M059J (cell line): ENCODE measurements at places on chromosomes 12 and 14.

DNA sequence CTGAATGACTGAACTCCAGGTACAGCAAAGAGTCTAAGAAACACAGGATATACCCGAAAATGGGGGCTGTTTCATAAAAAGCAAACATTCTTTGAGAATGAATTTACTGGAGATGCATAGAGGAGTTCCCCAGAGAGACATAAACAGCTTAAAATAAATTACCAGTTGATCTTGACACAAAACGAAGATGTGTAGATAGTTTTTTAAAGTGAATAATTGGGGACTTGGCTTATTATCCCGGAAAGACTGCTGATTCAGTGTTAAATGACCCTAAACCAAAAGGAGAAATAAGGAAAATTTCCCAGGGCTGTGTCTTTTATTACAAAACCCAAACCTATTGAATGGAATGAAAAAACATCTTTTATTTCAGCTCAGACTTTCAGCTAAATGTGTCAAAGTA, 1052.8 kb upstream of the TMEM132C start:
- no peak for DNase-seq

- DNase-seq, result no peak
Measured at GRCh38 chr14:22152903-22153302, 436.1 kb downstream of the DAD1 start.

GRCh38 chr12:98582093-98582492, 11.4 kb upstream of the SLC25A3 start:
- peak; percentile 75 for DNase-seq

DNA sequence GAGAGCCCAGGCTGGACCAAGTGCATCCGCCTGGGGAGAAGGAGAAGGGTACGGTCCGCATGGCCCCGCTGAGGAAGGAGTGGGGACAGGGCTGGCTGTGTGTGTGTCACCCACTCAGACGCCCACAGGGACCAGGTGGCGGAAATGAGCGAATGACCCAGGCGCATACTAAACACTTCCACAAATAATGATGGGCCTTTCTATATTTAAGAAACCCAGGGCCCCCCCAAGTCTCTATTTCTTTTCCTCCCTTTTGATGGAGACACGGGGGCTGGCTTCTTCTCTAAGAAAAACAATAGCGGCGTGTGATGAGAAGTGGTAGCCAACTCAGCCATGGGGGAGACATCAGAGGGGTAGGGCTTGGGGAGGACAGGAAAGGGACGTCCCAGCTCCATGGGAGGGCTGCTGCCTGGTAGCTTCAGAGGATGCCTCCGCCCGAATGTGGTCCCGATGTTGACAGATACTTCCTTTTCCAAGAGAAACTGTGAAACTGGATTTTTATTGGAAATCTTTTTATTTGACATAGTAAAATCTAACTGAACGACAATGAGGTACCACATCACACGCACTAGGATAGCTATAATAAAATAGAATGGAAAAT, 6.3 kb upstream of the MAP1LC3B2 start:
- DNase-seq, result no peak

DNA sequence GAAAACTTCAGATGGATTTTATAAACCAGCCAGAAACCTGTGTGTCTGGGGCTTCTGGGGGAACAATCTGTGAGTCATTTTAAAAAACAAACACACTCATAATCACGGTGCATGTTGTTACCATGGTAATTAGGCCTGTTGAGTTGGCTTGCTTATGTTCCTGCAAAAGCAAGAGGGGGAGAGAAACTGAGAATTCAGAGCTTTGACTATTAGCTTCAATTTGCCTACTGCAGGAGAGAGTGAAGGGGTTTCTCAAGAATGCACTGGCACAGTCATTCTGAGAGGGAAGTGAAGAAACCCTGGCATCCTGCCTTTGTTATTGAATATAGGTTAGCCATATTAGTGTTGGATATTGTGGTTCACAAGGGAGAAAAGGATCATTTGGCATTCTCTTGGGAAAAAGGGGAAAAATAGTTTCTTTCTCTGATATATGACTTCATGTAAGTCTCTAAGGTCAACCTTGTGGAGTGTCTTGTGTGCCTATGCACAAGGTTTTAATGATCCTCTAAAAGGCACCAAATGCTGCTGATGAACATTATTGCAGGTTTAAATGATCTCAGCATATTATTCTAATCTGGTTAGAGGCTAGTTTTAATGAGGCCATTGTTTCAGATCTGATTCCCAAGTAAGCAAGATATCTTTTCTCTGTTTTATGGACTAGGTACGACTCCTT, 12.9 kb downstream of the GNG2 start:
- DNase-seq, result peak; percentile 98

DNA sequence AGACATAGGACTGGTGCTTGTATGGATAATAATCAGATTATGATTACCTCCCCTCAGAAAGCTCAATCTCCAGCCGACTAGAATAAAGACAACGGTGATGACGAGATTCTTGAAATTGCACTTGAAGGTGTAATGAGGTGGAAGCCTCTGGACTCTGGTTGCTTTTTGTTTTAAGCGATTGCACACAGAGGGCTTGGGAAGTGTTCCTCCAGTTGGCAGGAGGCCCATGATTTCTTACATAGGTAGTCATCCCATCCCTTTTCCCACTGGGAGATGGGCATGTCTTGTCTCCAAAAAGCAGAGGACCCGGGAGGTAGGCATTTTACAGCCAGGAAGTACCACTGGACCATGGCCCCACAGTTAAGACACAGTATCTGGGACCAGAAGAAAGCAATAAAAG, 165.7 kb upstream of the FKBP4 start:
- DNase-seq, result no peak
